ENCODE measurements at places on chromosomes 7 and 10.

GRCh38 chr10:79155301-79156081 lies 86.7 kb downstream of the ZMIZ1 start:
- no peak for DNase-seq

GRCh38 chr7:147412782-147413556 lies 1177.6 kb upstream of the C7orf33 start:
- DNase-seq = no peak

DNA sequence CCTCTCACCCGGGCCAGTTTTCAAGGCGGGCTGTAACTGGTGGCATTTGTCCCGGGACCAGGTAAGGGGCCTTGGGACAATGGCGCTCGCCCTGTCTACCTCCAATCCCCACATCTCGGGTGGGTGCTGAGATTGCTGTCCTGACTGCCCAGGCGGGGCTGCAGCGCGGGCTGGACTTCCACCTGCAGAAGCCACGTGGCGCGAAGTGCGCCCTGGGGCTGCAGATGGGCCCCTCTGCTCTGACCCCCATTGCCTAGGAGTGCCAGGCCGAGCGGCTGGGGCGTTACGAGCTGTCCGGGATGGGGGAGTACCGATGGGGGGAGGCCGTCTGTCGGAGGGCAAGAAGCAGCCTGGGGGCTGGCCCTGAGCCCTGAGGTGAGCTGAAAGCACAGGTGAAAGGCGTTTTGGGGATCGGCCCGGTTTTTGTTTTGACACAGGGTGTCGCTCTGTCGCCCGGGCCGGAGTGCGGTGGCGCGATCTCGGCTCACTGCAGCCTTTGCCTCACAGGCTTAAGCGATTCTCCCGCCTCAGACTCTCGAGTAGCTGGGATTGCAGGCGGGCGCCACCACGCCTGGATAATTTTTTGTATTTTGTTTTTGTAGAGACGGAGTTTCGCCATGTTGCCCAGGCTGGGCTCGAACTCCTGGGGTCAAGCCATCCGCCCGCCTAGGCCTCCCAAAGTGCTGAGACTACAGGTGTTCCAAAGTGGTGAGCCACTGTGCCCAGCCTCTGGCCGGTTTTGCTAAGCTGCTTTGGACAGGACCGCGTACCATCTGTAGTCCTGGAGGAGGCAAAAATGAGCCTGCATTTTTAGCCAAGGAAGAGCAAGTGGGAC lies at the start of gene SFXN2:
SFXN2 (plus strand) TSS at position 16 of the 835 bp plus-strand sequence. CDS start 12,001 bp downstream, outside the sequence.
- DNase-seq = peak; percentile 50

GRCh38 chr10:73780966-73781365 lies 882 bp upstream of the CHCHD1 start:
- DNase-seq = no peak

DNA sequence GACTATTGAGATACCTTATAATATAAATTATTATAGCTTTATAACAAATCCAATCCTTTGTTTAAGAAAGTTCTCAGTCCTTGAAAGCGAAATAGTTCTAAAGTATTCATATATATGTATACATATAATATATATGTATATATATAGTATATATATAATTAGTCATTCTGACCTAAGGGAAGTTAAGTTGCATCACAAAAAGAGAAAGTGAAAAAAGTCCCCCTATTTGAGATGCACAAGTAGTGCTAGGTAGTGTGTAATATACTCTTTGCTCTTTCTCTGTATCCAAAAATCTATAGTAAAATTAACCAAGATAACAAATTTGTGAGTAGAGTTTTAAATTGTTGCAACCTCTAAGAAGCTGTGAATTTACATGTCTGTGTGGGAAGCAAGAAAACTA lies 13.3 kb upstream of the IFIT1B start:
- no peak for DNase-seq

Data from central memory CD4-positive, alpha-beta T cell (primary cell).